DND-41 (cell line): ENCODE measurements at places on chromosomes 6 and 20.

DNA sequence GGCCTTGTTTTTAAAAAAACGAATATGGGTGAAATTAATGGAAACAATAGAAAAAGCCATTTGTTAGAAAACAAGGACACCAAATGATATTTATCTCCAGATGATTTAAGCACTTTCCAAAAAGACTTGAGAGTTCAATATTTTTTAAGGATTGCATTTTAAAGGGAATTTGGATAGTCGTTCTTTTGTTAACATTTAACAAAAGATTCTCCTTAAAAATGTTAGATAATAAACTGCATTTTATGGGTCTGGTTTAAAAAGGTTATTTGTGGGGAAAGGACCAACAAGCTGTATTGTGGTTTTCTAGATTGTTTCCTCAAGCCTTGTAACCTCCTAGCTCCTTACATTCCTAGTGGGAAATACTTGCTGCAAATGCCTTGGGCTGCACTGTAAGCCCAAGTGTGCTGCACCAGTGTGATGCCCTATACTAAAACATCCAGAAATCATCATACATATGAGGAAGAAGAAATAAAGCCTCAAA is 1.5 kb upstream of the PHIP start:
- DNase-seq, result no peak

DNA sequence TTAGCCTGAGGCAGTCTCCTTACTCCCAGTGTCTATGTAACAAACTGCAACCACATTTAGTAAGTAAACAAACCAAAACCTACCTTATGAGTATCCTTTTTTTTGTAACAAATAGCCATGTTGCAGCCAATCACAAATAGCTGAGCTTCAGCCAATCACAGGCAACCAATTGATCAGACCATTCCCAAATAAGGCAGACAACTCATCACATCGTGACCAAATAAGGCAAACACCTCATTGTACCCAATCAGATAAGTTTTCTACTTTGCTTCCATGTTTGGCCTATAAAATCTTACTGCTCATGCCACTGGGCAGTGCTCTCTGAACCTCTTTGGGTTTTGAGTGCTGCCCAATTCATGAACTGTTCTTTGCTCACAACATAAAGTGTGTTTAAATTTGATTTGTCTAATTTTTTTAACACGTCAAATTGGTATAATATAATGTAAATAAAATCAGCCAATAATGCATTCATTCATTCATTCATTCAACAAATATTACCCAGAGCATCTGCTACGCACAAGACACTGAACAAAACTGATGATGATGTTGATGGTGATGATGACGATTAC is 117.8 kb downstream of the BCAS1 start:
- DNase-seq, result no peak

DNA sequence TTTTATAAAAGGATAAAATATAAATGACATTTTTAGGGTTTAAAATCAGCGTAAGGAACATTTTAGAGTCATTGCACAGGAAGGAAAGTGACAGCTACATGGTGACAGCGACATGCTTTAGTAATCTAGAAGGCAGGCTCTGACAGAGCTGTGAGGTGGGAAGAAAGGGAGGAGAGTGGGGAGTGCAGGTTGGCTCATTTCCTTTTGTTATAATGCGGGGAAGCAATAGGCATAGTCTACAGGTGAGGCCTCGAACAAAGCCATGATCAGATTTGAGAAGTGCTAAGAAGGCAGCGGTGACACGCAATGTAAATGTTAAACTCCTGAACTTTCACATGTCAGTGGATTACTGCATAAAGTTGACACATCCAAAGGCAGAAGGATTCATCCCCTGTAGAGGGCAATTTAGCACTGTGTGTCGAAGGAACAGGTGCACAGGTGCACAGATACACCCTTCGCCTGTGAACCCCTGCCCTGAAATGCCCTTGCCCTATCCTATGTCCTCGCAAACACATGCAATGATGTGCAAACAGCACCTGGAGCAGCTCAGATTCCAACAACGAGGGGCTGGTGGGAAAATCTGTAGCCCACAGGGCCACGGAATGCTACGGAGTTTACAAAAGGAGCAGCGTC is 32.4 kb upstream of the SMOC2 start:
- no peak for DNase-seq

DNA sequence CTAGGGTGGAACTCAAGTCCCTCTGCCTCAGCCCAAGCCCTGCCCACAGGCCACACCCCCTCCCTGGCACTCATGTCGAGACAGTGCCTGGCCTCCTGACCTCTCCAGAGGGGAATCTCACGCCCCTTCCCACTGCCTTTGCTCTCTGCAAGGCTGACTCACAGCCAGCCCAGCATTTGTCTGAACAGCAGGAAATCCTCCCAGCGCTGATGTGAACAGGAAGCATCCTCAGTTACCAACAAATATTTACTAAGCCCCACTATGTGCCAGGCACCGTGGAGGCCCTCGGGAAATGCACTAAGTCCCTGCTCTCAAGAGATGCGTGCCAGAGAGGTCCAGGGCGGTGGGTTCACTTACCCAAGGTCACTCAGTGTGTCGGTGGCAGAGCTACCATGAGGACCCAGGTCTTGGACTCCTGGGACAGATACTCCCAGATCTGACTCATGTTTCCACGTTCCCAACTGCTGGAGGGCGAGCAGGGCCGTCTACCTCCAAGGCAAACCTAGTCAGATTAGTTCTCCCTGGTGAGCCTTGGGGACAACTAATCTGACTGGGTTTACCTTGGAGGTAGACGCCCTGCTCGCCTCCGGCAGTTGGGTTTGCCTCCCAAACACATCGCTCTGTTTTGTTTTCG is 7.8 kb downstream of the ADA start:
- DNase-seq, result peak; percentile 63

GRCh38 chr6:125164696-125165095 is 11.1 kb downstream of the TPD52L1 start:
- DNase-seq, result no peak

DNA sequence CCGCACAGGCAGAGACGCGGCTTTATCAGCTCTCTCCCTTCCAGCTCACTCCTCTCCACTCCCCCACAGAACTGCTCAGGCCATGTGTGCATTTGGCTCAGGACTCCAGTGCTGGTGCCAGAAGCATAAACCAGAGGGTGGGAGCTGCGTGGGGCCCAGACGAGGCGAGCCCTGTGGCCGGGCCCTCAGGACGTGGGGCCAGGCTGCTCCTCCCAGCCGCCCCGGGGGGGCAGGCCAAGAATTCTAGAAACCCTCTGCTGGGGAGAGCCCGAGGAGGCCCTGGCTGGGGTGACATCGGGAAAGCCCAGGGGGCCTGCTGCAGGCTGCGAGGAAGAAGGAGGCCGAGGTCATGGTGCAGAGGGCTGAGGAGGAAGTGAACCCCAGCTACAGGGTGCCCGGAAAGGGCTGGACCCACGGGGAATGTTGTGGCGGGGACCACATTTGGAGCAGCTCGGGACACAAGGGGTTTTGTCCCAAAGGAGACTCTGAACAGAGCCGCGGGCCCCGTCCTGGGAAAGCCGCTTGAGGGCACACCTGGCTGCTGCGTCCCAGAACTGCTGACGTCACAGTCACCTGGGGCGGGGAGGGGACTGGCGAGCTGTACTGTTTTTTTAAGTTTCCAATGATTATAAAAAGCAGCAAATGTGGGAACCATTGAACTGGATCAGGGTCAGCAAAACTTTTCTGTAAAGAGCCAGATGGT is 107.1 kb downstream of the BANF2 start:
- DNase-seq, result no peak

DNA sequence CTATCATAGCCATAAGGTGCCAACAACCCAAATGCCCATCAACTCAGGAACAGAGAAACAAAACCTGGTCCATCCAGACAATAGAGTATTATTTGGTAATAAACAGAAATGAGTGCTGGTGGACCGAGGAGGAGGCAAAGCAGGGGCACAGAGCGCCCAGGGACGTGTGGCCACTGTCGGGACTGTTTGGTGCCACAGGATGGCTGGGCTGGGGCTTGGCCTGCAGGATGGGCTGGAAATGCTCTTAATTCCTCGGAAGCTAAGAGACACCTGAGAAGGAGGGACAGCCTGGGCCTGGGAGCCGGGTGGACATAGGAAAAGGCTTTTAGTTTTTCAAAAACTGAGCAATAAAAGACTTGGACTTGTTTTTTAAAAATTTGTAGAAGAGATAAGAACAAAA is 216.4 kb downstream of the DLL1 start:
- DNase-seq, result no peak

DNA sequence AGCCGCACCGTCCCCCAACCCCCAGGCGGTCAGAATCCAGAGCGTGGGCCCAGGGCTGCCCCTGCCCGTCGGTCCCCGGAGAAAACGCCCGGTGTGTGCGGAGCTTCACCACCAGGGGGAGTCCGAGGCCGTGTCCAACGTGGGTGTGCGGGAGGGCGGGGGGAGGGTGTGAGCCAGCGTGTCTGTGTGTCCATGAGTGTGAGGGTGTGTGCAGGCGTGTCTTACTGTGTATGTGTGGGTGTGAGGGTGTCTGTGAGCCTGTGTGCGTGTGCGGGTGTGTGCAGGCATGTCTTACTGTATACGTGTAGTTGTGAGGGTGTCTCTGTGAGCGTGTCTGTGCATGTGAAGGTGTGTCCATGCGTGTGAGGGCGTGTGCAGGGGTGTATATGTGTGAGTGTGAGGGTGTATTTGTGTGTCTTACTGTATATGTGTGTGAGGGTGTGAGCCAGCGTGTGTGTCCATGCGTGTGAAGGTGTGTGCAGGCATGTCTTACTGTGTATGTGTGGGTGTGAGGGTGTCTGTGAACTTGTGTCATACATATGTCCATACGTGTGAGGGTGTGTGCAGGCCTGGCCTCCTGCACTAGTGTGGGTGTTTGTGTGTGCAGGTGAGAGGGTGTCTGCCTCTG is 24.6 kb upstream of the GATA5 start:
- DNase-seq, result peak; percentile 75

- peak; percentile 56 for DNase-seq
Measured at GRCh38 chr6:89828988-89829471, 650 bp upstream of the CASP8AP2 start.

- DNase-seq, result no peak
Measured at GRCh38 chr6:97195117-97195516, 87.9 kb downstream of the MMS22L start.

DNA sequence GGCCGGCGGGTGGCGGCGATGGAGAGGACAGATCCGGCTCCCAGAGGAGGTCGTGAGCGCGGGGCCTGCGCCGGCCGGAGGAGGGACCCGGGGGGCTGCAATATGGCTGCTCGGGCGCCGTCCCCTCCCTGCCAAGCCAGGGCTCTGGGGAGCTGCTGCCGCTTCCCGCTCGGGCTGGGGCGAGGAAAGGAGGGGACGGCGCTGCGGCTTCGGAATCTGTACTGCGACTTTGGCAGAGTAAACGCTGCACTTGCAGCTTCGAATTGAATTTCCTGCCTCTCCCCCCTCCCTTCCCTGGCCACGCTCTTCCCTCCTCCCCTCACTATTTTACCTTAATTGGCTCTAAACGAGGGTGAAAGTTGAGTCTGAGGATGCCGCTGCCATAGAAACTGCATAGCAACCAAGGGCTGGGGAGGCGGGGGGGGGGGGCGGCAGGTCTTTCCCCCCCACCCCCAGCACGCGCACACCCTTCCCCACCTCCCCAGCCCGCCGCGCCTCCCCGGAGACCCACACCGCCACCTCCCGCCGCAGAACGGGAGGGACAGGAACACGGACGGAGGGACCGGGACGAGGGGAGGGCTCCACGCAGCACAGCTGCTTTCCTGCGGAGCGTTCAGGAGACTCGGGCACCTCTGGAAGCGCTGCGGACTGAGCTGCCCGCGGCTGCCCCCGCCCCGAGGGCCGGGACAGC is 93.9 kb downstream of the RNASET2 start:
- DNase-seq, result peak; percentile 29

- DNase-seq, result no peak
Measured at GRCh38 chr6:148776321-148777308, 29.8 kb downstream of the UST start.

- no peak for DNase-seq
Measured at GRCh38 chr6:136777651-136778050, 14.6 kb downstream of the MAP3K5 start.

GRCh38 chr6:68718385-68719073 is 83.4 kb downstream of the ADGRB3 start:
- no peak for DNase-seq
